ENCODE measurements at places on chromosomes 1 and 21. TPM values are rescaled to one million over a fixed set of nuclear protein-coding genes. Genes with fewer than 3 reads are reported as not detected.

GRCh38 chr1:110548381-110548780 is 29.4 kb upstream of the KCNA10 start:
- no peaks in the 10 kb centered on the region for H3K36me3 ChIP-seq
- no peaks in the 10 kb centered on the region for H3K27me3 ChIP-seq
- no peaks in the 10 kb centered on the region for H3K4me1 ChIP-seq
- peak; percentile 35 for DNase-seq
- no peak overlapping the region for H3K27ac ChIP-seq
- no peak overlapping the region for H3K4me3 ChIP-seq

- no peak overlapping the region for H3K4me3 ChIP-seq
- H3K27ac ChIP-seq, result no peak overlapping the region
- H3K36me3 ChIP-seq, result no peaks in the 10 kb centered on the region
- H3K4me1 ChIP-seq, result no peaks in the 10 kb centered on the region
Measured at GRCh38 chr1:84632673-84633434, 57.4 kb downstream of the SSX2IP start.

DNA sequence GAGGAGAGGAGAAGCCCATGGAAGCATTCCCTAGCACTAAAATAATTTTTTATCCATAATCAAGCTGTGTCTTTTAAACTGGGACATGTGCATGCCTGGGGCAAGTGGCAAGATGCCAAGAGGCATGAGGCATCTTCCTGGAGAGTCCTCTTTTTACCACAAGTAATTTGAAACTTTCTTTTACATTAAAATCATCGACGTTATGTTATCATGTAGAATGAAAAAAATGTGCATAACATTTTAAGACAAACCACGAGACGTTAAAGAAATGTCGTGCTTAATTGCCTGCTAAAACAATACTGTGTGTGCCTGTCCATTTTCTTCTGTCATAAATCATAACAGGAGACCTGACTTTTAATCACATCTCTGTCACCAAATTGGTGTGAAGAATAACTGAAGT is 1.5 kb downstream of the STYXL2 start:
- no peaks in the 10 kb centered on the region for H3K4me1 ChIP-seq
- H3K36me3 ChIP-seq, result no peaks in the 10 kb centered on the region
- H3K27me3 ChIP-seq, result no peaks in the 10 kb centered on the region
- H3K4me3 ChIP-seq, result no peak overlapping the region

GRCh38 chr1:96238426-96238825 is 483.2 kb upstream of the PTBP2 start:
- no peaks in the 10 kb centered on the region for H3K36me3 ChIP-seq
- DNase-seq, result no peak
- no peaks in the 10 kb centered on the region for H3K27me3 ChIP-seq
- H3K27ac ChIP-seq, result no peak overlapping the region
- H3K4me1 ChIP-seq, result no peaks in the 10 kb centered on the region

GRCh38 chr21:42677339-42678321 is 24.2 kb downstream of the PDE9A start:
- no peaks in the 10 kb centered on the region for H3K36me3 ChIP-seq
- no peaks in the 10 kb centered on the region for H3K4me1 ChIP-seq
- H3K27ac ChIP-seq, result no peak overlapping the region
- no peak overlapping the region for H3K4me3 ChIP-seq
- no peaks in the 10 kb centered on the region for H3K27me3 ChIP-seq
- no peak for DNase-seq

DNA sequence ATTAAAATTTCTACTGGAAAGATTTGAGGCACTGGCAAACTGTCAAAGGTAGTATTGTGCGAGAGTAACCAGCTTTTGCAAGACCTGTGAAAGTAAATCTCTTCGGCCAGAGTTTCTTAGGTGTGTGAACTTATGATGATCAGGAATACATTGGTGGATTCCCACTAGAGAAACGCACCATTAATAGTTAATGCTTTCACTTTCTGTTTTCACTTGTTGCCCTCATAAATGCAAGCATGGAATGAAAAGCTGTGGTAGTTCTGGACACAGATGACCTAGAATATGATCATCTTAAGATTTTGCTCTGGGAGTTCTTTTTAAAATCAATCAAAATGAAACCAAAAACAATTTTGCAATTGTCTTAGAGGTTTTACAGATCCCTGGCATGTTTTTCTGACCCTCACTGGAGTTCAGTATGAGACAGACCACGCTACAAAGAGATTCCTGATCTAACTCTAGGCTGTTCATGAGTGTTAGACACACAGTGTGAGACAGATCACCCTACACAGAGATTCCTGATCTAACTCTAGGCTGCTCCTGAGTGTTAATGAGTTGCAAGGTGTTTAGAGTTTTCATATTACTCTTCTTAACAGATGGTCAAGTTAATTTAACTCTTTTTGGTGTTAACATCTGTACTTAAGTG is 98.8 kb downstream of the SDCCAG8 start:
- H3K4me3 ChIP-seq, result no peak overlapping the region
- H3K27me3 ChIP-seq, result no peaks in the 10 kb centered on the region
- H3K4me1 ChIP-seq, result peaks cover 12% of the 10 kb centered on the region
- peaks cover 5% of the 10 kb centered on the region for H3K36me3 ChIP-seq

GRCh38 chr1:19113697-19114092 is 96.4 kb downstream of the UBR4 start:
- no peaks in the 10 kb centered on the region for H3K27me3 ChIP-seq
- H3K4me1 ChIP-seq, result no peaks in the 10 kb centered on the region
- peak; percentile 69 for DNase-seq
- no peak overlapping the region for H3K4me3 ChIP-seq
- H3K36me3 ChIP-seq, result peaks cover 92% of the 10 kb centered on the region

- no peak overlapping the region for H3K27ac ChIP-seq
- H3K27me3 ChIP-seq, result no peaks in the 10 kb centered on the region
- H3K36me3 ChIP-seq, result no peaks in the 10 kb centered on the region
- no peak overlapping the region for H3K4me3 ChIP-seq
Measured at GRCh38 chr1:228753786-228754360, 18.6 kb downstream of the RHOU start.

GRCh38 chr1:46520063-46520911 is 30.7 kb downstream of the DMBX1 start:
- DNase-seq, result peak; percentile 96
- peaks cover 69% of the 10 kb centered on the region for H3K4me1 ChIP-seq
- H3K4me3 ChIP-seq, result no peak overlapping the region

- no peak overlapping the region for H3K4me3 ChIP-seq
- no peaks in the 10 kb centered on the region for H3K4me1 ChIP-seq
- DNase-seq, result no peak
- no peaks in the 10 kb centered on the region for H3K27me3 ChIP-seq
- H3K27ac ChIP-seq, result no peak overlapping the region
Measured at GRCh38 chr1:106439475-106439874, 617.0 kb upstream of the PRMT6 start.

GRCh38 chr1:54460861-54461387 is 54.7 kb upstream of the SSBP3 start:
- DNase-seq, result no peak
- no peak overlapping the region for H3K4me3 ChIP-seq
- peaks cover 25% of the 10 kb centered on the region for H3K4me1 ChIP-seq

GRCh38 chr1:39525366-39526165 is 34.1 kb downstream of the BMP8A start:
- no peak overlapping the region for H3K4me3 ChIP-seq
- H3K27ac ChIP-seq, result no peak overlapping the region
- no peak for DNase-seq
- no peaks in the 10 kb centered on the region for H3K27me3 ChIP-seq
- H3K4me1 ChIP-seq, result no peaks in the 10 kb centered on the region

GRCh38 chr21:32314806-32315205 is 16.2 kb downstream of the MRAP start:
- DNase-seq, result no peak
- H3K36me3 ChIP-seq, result peaks cover 40% of the 10 kb centered on the region
- no peak overlapping the region for H3K4me3 ChIP-seq
- no peaks in the 10 kb centered on the region for H3K27me3 ChIP-seq

DNA sequence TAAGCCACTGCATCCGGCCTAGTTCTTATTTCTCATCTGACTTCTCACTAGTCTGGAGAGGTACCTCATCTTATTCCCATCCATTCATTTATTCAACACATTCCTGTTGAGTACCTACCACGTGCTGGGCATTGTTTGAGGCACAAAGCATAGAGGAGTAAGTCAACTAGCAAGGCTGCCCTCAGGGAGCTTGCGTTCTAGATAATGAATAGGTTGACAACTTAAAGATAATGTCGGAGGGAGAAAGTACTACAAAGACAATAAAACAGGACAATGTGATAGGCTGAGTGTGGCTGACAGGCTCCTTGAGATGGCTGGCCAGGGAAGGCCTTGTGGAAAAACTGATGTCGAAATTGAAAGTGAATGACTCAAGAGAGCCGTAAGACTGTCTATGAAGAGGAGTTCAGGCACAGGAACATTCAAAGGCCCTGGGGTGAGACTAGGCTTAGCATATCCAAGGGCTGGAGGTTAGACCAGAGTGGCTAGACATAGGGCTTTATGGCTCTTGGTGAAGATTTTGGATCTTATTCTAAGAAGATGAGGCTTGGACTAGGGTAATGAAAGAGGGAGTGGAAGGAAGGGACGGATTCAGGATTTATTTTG is 18.3 kb downstream of the SPATA21 start:
- H3K36me3 ChIP-seq, result no peaks in the 10 kb centered on the region
- DNase-seq, result no peak
- H3K27me3 ChIP-seq, result no peaks in the 10 kb centered on the region

DNA sequence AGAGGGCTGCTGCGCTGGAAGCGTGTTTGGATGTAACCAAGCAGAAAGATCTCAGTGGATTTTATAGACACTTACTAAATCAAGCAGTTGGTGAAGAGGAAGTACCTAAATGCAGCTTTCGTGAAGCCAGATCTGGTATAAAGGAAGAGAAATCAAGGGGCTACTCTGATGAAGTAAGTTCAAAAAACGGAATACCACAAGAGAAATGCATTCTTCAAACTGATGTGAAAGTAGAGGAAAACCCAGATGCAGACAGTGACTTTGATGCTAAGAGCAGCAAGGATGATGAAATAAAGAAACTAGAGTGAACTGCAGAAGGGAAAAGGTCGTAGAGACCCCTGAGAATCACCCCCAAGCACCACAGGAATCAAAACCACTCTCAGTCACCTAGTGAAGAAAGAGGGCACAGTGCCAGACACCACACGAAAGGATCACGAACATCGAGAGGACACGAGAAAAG is 40.8 kb upstream of the NEXN start:
- peaks cover 13% of the 10 kb centered on the region for H3K4me1 ChIP-seq
- H3K27ac ChIP-seq, result no peak overlapping the region
- no peak for DNase-seq
- no peak overlapping the region for H3K4me3 ChIP-seq
- no peaks in the 10 kb centered on the region for H3K27me3 ChIP-seq

DNA sequence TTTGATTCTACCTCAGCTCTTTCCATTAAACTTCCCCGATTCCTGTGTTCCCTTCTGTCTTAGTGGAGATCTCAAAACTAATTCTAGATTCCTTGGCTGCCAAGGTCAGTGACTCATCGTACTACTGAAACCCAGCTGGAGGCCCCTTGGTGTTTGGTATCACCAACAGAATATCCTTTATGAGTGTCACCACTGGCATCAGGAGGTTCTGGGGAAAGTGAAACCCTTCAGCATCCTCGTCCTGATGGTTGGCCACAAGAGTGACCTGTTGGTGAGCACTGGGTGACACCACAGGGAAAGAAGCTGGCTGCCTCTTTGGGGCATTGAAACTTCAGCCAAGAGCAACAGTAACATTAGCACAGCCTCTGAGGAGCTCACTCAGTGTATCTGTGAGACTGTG is 9.6 kb downstream of the RAB42 start:
- H3K4me3 ChIP-seq, result no peak overlapping the region
- no peaks in the 10 kb centered on the region for H3K4me1 ChIP-seq
- no peak overlapping the region for H3K27ac ChIP-seq
- no peak for DNase-seq
- H3K36me3 ChIP-seq, result peaks cover 6% of the 10 kb centered on the region
- no peaks in the 10 kb centered on the region for H3K27me3 ChIP-seq

GRCh38 chr1:196114193-196114592 is 494.0 kb downstream of the KCNT2 start:
- no peak for DNase-seq
- H3K36me3 ChIP-seq, result no peaks in the 10 kb centered on the region
- H3K27ac ChIP-seq, result no peak overlapping the region
- H3K27me3 ChIP-seq, result no peaks in the 10 kb centered on the region
- peaks cover 5% of the 10 kb centered on the region for H3K4me1 ChIP-seq

GRCh38 chr1:53447413-53447812 is 11.8 kb upstream of the DMRTB1 start:
- H3K36me3 ChIP-seq, result no peaks in the 10 kb centered on the region
- no peaks in the 10 kb centered on the region for H3K27me3 ChIP-seq
- no peak overlapping the region for H3K4me3 ChIP-seq
- H3K4me1 ChIP-seq, result no peaks in the 10 kb centered on the region

DNA sequence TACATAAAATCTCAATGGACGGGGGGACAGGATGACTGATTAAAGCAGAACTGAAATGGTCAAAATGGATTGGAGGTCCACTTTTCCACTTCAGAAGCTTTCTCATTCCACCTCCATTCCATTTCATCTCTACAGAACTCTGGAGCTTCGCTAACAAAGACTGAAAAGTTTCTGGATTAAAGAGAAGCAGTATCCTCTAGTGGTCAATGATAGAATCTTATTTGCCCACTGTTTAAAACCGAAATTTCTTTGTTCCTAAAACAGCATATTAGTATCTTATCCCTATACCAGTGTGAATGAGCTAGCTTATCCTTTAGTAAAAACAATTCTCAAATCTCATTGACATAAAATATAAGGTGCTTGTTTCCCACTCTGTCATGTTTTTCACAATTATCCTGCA is 890.6 kb downstream of the KCNT2 start:
- no peaks in the 10 kb centered on the region for H3K27me3 ChIP-seq
- no peak overlapping the region for H3K4me3 ChIP-seq
- no peaks in the 10 kb centered on the region for H3K4me1 ChIP-seq
- no peaks in the 10 kb centered on the region for H3K36me3 ChIP-seq

GRCh38 chr1:47309427-47309826 is 4.5 kb downstream of the STIL start:
- no peaks in the 10 kb centered on the region for H3K27me3 ChIP-seq
- no peak overlapping the region for H3K27ac ChIP-seq
- DNase-seq, result no peak
- H3K4me1 ChIP-seq, result peaks cover 6% of the 10 kb centered on the region

GRCh38 chr1:12184008-12184681 is 17.4 kb downstream of the TNFRSF1B start:
- peak; percentile 32 for DNase-seq
- H3K4me1 ChIP-seq, result peaks cover 41% of the 10 kb centered on the region
- no peaks in the 10 kb centered on the region for H3K27me3 ChIP-seq
- no peaks in the 10 kb centered on the region for H3K36me3 ChIP-seq

DNA sequence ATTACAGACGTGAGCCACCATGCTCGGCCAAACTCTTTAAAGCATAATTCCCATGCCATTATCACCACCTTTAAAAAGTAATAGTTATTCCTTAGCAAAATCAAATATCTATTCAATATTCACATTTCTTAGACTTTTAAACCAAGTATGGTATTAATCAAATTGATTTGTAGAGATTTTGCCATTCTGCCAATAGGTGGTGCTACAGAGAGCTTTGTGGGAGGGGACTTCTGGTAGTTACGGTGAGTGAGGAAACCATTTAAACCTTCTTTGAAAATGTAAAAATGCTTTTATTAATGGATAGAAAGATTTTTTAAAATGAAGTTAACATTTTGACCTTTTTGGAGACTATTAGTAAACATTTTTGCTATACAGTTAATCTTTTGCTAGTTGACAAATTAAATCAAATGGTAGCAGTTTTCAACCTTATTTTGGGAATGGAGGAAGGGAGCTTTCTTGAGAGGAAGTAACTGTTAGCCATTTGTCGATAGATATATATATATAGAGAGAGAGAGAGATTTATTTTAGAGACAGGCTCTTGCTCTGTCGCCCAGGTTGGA is 19.3 kb downstream of the IARS2 start:
- no peak overlapping the region for H3K4me3 ChIP-seq
- no peak overlapping the region for H3K27ac ChIP-seq
- no peak for DNase-seq
- no peaks in the 10 kb centered on the region for H3K27me3 ChIP-seq
- H3K4me1 ChIP-seq, result no peaks in the 10 kb centered on the region
- peaks cover 33% of the 10 kb centered on the region for H3K36me3 ChIP-seq

The DNAJB4 gene
- total RNA-seq, result 57.2 TPM

The KCNT2 gene
- total RNA-seq, result 7.6 TPM
